ENCODE measurements at places on chromosomes 2 and 18.

DNA sequence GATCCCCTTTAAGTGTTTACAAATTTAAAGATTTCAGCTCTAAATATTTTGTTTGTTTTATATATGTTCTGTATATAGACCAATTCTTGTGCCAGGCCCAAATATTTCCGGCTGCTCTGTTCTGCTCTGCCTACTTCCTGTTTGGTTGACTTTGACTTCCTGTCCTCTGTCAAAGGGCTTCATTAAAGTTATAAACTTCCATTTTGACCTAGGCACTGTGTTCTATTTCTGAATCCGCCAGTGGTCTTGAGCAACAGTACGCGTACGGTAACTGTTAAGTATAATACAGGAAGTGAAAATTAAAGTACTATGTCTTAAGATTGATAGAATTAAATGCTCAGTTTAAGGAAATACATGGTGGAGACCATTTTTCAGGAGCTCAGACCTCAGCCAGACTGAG lies 13.5 kb upstream of the REL start:
- no peak for DNase-seq

DNA sequence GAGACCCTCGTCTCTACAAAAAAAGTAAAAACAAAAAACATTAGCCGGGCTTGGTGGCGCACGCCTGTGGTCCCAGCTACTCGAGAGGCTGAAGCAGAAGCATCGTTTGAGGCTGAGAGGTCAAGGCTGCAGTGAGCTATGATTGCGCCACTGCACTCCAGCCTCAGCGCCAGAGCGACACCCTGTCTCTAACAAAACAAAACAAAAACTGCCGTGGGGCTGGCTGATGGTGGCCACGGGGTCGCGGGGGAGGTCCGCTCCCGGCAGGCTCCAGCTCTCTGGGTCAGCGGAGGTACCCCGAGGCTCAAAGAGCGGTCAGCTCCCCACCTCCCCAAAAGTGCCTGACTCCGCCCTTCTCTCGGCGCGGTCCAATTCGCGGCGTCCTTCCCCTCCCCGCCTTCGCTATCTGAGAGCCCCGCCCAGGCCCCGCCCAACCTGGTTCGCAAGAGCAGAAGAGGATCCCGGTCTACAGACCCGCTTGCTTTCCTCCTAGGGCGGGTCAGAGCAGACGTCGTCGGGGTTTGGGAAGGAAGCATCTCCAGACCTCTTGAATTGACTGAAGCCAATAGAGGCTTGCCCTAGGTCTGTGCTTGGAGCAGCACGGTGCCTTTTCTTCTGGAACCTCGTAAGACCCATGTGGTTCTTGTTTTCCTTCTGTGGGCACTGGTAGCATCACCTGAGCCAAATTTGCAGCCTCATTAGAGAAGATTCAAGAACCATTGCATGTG lies 7.8 kb downstream of the RAX start:
- no peak for DNase-seq

- no peak for DNase-seq
Observed at GRCh38 chr2:227388537-227389011, 825 bp upstream of the SCYGR1 start.

DNA sequence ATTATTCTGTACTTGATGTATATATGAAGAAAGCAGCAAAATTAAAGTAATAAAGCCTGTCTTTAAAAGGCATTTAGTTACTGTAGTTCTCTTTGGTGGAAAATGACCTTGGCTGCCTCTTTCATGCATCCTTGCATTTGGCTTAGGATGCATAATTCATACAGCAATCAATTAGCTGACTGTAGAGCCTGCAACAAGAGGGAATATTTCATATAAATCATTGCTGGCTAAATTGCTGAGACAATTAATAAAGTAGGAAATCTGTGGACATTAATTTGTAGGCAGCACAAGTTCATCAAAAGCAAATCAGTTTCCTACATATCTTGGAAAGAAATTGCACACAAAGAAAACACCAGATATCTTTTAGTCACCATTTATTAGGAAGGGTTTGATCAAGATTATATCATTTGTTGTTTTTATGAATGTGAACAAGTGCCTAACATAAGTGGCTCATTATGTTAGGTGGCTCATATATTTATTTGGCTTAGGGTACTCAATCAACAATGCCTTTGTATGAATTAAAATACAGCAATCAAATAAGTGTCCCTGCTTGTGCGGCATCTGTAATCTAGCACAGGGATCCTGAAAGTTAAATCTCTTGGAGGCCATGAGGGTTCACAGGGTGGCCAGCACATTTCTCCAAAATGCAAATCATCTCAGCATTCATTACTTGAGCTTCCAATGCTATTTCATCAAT lies 220.4 kb upstream of the SPOPL start:
- DNase-seq = no peak

DNA sequence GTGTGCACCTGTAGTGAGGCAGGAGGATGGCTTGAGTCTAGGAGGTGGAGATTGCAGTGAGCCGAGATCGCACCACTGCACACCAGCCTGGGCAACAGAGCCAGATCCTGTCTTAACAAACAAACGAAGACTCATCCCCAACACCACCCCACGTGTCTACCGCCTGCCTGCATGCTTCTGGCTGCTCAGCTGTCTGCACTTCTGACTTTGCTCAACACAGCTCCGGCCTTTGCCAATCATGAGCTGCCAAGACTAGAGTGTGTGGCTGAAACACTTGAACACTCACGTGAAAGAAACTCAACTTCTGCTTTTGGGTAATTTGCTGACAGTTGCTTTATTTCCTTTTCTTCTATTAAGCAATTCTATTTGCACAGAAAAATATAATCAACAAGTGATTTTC lies 32.1 kb upstream of the SP3 start:
- no peak for DNase-seq

DNA sequence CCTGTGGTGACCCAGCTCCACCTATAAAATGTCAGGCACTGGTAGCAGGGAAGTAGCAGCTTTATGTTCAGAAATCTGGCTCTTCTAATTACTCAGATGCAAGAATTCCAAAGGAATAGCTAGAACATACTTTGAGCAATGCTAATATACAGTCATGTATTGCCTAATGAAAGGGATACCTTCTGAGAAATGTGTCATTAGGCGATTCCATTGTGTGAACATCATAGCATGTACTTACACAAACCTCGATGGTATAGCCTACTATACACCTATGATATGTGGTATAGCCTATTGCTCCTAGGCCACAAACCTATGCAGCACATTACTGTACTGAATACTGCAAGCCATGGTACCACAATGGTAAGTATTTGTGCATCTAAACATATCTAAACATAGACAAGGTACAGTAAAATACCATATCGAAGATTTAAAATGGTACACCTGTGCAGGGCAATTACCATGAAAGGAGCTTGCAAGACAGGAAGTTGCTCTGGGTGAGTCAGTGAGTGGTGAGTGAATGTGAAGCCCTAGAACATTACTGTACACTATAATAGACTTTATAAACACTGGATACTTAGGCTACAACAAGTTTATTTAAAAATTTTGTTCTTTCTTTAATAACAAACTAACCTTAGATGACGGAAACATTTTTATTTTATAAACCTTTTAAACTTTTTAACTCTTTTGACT lies 50.3 kb upstream of the ETAA1 start:
- DNase-seq = no peak

DNA sequence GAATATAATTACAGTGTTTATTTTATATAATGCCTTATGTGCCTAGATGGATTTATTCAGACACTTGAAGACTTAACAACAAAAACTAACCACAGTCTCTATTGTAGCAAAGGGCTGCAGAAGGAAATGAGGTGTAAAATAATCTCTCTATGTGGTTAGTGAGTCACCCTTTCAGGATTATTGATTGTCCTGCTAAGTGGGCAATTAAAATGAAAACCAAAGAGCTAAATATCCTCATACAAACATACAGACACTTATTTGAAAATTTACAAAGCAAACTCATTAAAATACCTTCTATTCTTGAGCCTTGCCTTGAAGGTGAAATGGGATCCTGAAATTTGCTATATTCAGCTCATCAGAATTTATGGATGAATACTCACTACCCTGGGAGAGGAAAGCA lies 27.7 kb upstream of the DCC start:
- DNase-seq = no peak

- DNase-seq = no peak
Observed at GRCh38 chr2:7394195-7394594, 477.0 kb downstream of the RNF144A start.

DNA sequence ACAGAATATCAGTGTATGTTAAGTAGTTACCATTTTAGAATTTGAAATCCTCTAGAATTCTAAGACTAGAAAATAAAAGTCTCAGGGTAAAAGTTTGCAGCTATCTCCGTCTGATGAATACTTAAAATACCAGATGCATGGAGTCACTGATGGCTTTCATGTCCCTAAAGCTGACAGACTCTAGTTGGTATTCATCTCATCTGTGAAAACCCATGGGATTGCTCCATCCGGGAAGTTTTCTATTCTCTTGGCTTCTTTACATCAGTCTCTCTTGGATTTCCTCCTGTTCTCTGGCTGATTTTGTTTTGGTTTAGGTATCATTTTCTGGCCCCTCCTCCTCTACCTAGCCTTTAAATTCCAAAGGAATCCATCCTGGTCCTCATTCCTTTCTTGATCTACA lies 465.6 kb upstream of the POU3F3 start:
- no peak for DNase-seq

DNA sequence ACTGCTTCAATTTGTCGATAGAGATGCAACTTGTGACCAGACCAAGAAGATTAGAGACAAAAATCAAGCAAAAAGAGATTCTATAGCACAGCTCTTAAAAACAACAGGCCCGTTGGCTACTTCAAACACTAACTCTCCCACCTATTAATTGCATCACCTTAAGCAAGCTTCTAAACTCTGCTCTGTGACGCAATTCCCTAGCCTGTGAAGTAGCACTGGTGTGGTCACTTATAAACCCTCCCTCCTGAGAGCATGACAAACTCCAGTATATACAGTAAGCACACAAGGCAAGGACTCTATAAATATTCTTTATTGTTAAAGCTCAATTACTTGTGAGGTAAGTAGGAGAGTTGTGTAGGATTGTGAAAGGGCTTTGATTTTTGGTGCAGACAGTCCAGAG lies 72.3 kb downstream of the CMPK2 start:
- no peak for DNase-seq

DNA sequence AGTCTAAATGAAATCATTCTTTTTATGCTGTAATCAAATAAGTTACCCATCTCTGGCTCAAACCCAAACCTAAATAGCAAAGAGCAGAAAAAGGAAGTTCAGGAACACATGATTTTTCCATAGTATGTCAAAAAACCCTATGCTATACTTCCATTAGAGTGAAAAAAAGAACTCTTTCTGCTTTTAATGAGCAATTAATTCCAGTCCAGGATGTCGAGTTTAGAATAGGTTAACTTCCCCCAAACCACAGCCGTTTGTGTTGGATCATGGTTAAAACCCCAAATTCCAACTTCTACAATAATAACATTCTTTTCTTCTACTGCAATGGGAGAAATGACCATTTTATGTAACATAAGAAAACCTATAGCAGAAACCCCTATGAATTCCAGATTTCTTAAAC lies 171.1 kb upstream of the NRP2 start:
- DNase-seq = no peak

DNA sequence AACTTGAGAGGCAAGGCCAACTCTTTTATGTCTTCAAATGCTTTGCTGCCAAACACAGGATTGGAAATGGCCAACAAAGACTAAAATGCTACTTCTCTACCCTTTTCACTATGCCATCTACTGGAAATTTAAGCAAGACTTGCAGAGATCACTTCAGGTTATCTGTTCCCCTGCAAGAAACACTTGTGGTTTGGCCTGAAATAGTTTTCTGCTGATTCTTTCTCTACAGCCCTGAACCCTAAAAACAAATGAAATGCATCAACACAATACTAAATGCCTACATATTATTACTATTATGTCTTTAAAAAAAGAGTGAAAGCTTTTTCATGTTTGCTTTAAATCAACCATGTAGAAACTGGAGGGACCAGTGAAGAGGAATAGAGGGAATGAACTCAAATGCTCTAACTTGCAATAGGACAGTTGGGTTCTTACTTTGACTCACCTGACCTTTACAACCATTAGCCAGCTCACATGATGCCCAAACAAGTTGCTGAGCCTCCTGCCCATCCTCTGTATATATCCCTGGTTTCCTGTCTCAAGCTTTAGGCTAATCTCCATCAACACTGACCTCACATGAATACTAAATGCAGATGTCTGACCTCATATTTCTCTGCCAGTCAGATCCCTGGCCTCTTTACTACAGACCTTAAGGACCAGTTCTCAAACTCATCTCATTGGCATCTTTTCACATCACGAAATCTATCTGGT lies 17.5 kb upstream of the ADAM17 start:
- no peak for DNase-seq

GRCh38 chr2:221454459-221455105 lies 117.5 kb downstream of the EPHA4 start:
- no peak for DNase-seq

GRCh38 chr18:49021433-49022129 lies 70.8 kb upstream of the SMAD7 start:
- DNase-seq = no peak

Measured in stimulated activated CD8-positive, alpha-beta memory T cell treated with anti-CD3 and anti-CD28 coated beads, Interleukin-2, amount 100 ng/mL, for 1 hour (primary cell).